ENCODE measurements at places on chromosomes 4 and X. TPM values are rescaled to one million over a fixed set of nuclear protein-coding genes. Genes with fewer than 3 reads are reported as not detected.
A peak's percentile ranks its signal among the peaks of the same experiment; 100 is the strongest.

GRCh38 chr4:25163196-25163595, 2.9 kb upstream of the SEPSECS start:
- H3K36me3 ChIP-seq = peaks cover 37% of the 10 kb centered on the region
- DNase-seq = no peak
- H3K27ac ChIP-seq = no peak overlapping the region
- no peaks in the 10 kb centered on the region for H3K27me3 ChIP-seq
- H3K4me1 ChIP-seq = peaks cover 44% of the 10 kb centered on the region

- peak overlapping the region; percentile 31 for H3K27ac ChIP-seq
- peaks cover 5% of the 10 kb centered on the region for H3K27me3 ChIP-seq
- H3K4me1 ChIP-seq = peaks cover 14% of the 10 kb centered on the region
- no peak for DNase-seq
- H3K4me3 ChIP-seq = no peak overlapping the region
- H3K36me3 ChIP-seq = no peaks in the 10 kb centered on the region
These were observed 214.6 kb downstream of the PALLD start for GRCh38 chr4:168711197-168712140.

GRCh38 chr4:108417923-108418322, 202.5 kb upstream of the RPL34 start:
- no peak for DNase-seq
- peaks cover 9% of the 10 kb centered on the region for H3K4me1 ChIP-seq
- H3K4me3 ChIP-seq = no peak overlapping the region
- peaks cover 2% of the 10 kb centered on the region for H3K27me3 ChIP-seq
- H3K27ac ChIP-seq = no peak overlapping the region
- H3K36me3 ChIP-seq = peaks cover 8% of the 10 kb centered on the region

DNA sequence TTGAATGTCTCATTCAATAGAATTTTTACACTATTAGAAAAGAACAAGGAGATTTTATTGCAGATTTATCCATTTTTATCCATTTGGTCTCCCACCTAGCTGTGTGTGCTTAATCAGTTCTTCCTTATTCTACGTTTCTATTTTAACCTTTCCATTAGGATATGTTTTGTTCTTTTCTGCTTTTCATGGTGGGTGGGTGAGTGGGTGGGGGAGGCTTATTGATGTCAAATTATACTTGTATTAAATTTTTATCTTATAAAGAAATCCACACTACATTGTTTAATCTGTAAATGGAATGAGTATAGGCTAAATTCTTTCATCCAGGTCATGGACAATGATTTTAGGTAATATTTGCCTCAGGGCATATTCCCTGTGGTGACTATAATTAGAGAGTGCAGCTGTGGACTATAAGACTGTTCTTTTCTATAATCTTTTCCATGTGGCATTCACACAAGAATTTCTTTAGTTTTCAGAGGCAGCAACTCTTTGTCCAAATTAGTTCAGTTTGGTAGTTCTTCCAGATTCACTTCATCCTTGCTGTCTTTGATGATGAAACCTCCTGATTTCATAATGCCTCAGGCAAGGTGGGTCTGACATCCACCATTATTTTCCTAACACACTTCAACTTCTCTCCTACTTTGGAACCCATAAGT, 2451.8 kb downstream of the PCDH7 start:
- H3K27me3 ChIP-seq = no peaks in the 10 kb centered on the region
- H3K36me3 ChIP-seq = no peaks in the 10 kb centered on the region
- DNase-seq = no peak
- no peak overlapping the region for H3K4me3 ChIP-seq
- H3K4me1 ChIP-seq = no peaks in the 10 kb centered on the region

GRCh38 chr4:3489451-3489962, 26.4 kb downstream of the DOK7 start:
- DNase-seq = no peak
- H3K27ac ChIP-seq = no peak overlapping the region
- H3K4me3 ChIP-seq = no peak overlapping the region

DNA sequence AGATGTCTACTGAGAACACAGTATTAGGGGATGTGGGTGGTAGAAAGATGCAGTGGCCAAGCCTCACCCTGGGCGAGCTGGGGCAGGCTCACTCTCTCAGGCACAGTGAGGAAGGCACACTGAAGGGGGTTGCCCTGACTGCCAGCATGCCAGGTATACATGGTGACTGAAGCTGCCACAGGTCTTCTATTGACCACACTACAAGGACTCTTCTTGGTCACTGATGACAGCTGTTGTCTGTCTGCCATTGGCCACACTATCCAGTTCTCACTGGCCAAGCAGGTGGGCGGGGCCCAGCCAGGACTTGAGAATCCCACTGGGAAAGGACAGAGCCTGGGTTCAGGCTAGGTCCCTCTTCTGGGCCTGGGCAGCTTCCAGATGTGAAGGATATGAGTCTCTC, 39.7 kb upstream of the TBC1D14 start:
- DNase-seq = no peak
- H3K36me3 ChIP-seq = peaks cover 2% of the 10 kb centered on the region
- no peak overlapping the region for H3K27ac ChIP-seq

- H3K36me3 ChIP-seq = no peaks in the 10 kb centered on the region
- H3K4me3 ChIP-seq = no peak overlapping the region
- H3K27ac ChIP-seq = no peak overlapping the region
- H3K27me3 ChIP-seq = peaks cover 2% of the 10 kb centered on the region
These were observed 191.6 kb downstream of the DLG3 start for GRCh38 chrX:70636218-70636617.

DNA sequence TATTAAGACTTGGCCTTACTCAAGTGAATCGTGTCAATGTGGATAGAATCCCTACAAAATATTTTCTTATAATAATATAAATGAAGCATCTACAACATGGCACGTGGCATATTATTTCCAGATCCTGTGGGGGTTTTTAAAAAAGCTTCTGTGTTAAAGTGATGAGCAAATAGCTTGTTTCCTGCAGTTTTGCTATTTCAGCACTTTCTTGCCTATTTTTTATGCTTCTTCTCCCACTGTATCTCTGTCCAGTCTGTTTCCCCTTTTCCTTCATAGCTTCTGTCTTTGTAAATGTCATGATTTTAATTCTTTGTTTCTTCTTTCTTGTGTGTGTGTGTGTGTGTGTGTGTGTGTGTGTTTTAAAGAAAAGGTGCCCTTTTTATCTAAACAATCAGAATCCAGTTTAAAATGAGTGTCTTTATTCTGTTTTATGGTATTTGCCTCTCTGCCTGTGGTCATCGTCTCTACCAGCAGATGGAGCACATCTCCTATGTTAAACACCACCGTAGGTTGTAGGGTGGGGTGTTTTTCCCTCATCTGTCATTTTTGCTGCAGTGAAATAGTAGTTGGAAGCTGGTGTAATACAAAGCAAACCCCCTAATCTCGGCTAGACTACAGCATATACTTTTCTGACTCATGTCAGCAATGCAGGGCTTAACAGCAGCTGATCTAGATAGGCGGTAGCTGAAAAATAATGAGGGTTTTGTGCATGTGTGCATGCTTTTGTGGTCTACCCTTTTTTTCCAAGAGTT, 33.1 kb downstream of the FTHL17 start:
- H3K36me3 ChIP-seq = no peaks in the 10 kb centered on the region
- H3K27me3 ChIP-seq = no peaks in the 10 kb centered on the region
- H3K4me1 ChIP-seq = peaks cover 5% of the 10 kb centered on the region

GRCh38 chr4:52618795-52619590, 40.1 kb downstream of the USP46 start:
- H3K36me3 ChIP-seq = peaks cover 7% of the 10 kb centered on the region
- peak overlapping the region; percentile 19 for H3K27ac ChIP-seq
- H3K4me1 ChIP-seq = peaks cover 23% of the 10 kb centered on the region
- H3K4me3 ChIP-seq = no peak overlapping the region
- DNase-seq = no peak

DNA sequence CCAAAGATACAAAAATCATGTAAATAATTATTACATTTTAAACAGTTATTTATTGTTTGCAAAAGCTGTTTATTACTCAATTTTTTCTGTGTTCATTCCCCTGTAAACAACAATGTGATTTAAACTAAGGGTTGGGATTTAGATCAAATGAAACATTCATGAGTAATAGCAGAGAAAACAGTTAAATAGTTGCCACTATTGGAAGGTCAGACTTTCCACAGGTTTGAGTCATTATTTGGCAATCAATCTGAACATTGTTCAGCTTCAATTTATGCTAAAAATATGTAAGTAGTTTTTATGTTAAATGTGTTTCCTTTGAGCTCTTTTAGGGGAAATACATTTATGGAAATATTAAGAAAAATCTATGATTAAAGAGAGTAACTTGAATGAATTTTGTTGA, 144.9 kb downstream of the STIM2 start:
- H3K4me1 ChIP-seq = peaks cover 39% of the 10 kb centered on the region
- no peak overlapping the region for H3K4me3 ChIP-seq
- DNase-seq = no peak

DNA sequence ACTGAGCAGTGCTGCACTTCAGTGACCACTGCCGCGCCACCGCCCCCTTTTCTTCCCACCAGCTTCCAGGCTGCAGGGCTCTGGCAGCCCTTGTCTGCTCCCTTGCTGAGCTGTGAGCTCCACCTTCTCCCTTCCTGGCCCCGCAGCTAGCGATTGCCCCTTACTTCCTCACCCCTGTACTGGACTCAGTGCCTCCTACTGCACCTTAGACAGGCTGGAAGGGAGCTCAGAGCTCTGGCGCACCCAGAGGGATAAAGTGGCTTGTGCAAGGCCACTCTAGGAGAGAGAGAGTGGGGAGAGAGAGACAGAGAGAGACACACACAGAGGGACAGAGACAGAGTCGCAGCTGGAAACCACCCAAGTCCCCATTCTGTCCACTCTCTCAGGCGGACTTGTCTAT, 6.0 kb downstream of the RASL11B start:
- peaks cover 7% of the 10 kb centered on the region for H3K36me3 ChIP-seq
- H3K27me3 ChIP-seq = peaks cover 5% of the 10 kb centered on the region
- H3K27ac ChIP-seq = no peak overlapping the region
- H3K4me1 ChIP-seq = no peaks in the 10 kb centered on the region

- H3K4me3 ChIP-seq = no peak overlapping the region
- H3K36me3 ChIP-seq = no peaks in the 10 kb centered on the region
- no peak for DNase-seq
- H3K4me1 ChIP-seq = no peaks in the 10 kb centered on the region
- peaks cover 11% of the 10 kb centered on the region for H3K27me3 ChIP-seq
- H3K27ac ChIP-seq = no peak overlapping the region
These were observed 32.6 kb upstream of the NKX6-1 start for GRCh38 chr4:84531689-84532088.

The BMP2K gene
- total RNA-seq = 31.3 TPM

The MAGEA11 gene
- not detected for total RNA-seq

The PCDH19 gene
- total RNA-seq = not detected

The AADAT gene
- not detected for total RNA-seq

The CXCR3 gene
- 68.2 TPM for total RNA-seq

The BTC gene
- not detected for total RNA-seq

The GPRIN3 gene
- total RNA-seq = 51.1 TPM

The SPOCK3 gene
- not detected for total RNA-seq

The TLR6 gene
- total RNA-seq = 3.2 TPM
